ENCODE measurements at places on chromosomes 6 and 20.

DNA sequence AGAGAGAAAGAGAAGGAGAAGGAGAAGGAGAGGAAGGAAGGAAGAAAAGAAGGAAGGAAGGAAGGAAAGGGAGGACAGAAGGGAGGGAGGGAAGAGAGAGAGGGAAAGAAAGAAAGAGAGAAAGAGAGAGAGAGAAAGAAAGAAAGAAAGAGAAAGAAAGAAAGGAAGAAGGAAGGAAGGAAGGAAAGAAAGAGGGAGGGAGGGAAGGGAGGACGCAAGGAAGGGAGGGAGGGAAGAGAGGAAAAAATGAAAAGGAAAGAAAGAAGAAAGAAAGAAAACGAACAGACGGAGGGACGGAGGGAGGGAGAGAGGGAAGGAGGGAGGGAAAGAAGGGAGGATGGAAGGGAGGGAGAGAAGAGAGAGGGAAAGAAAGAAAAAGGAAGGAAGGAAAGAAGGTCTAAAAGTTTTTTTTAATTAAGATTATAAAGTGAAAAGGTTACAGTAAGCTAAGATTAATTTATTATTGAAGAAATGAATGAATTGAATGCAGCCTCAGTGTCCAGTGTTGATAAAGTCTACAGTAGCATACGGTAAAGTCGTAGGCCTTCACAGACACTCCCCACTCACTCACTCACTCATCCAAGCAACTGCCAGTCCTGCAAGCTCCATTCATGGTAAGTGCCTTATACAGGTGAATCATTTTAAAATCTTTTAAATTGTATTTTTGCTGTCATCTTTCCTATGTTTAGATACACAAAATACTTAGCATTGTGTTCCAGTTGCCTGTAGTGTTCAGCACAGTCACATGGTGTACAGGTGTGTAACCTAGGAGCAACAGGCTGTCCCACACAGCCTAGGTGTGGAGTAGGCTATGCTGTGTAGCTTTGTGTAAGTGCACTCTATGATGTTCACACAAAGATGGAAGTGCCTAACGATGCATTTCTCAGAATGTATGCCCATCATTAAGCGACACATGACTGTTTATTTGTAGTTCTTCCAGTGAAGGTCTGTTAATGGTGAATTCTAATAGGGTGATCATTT, 20.3 kb upstream of the ARID1B start:
- no peak for DNase-seq

DNA sequence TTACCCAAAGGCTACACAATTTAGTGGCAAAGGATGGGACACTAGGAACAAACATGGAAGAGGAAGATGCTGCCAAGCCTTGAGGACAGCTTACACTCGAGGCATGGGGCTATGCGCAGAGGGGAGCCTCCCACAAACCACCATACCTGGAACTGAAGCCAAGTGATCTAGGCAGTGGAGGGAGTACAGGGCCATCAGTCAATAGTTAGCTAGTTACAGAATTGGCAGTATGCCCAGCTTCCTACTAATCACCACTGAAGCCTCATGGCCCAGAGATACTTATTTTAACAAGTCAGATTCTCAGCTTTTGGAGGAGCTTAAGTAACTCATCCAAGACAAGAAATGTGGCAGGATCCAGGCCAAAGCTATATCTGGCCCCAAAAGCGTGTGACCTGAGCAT, 226.6 kb upstream of the MOCS1 start:
- no peak for DNase-seq

GRCh38 chr20:24701027-24701426, 231.6 kb downstream of the SYNDIG1 start:
- no peak for DNase-seq

DNA sequence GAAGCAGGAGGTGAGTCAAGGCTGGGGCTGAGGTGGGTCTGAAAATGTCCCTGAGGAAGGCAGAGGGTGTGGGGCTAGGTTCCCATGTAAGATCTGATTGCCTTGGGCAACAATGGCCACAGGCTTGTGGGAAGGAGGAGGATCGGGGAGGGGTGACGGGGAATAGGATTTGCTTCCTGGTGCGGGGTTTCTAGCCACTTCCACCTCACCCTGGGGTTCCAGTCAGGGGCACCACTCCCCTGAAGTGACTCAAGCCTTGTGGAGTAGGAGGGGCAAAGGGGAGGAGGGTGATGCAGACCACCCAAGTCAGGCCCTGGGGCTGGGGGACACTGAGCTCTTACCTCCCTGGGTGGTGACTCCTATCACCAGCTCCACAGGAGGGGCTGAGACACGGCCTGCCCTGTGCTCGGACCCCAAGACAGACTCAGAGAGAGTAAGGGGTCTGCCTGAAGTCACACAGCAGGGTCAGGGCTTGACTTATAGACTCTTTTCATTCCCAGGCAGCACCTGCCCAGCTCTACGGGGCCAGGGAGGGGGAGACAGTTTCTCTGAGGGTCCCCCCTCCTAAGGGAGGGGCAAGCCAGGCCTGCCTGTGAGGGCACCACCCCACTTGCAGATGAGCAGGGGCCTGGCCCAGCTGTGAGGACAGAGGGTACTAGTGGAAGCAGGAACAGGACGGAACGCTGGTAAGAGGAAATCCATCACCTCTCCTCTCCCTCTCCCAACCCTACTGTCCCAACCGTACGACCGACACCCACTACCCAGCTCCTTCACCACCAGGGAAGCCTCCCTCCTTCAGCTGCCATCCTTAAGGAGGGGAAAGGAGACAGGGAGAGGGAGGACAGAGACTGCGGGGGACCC, 12.4 kb upstream of the SPDEF start:
- DNase-seq, result no peak

DNA sequence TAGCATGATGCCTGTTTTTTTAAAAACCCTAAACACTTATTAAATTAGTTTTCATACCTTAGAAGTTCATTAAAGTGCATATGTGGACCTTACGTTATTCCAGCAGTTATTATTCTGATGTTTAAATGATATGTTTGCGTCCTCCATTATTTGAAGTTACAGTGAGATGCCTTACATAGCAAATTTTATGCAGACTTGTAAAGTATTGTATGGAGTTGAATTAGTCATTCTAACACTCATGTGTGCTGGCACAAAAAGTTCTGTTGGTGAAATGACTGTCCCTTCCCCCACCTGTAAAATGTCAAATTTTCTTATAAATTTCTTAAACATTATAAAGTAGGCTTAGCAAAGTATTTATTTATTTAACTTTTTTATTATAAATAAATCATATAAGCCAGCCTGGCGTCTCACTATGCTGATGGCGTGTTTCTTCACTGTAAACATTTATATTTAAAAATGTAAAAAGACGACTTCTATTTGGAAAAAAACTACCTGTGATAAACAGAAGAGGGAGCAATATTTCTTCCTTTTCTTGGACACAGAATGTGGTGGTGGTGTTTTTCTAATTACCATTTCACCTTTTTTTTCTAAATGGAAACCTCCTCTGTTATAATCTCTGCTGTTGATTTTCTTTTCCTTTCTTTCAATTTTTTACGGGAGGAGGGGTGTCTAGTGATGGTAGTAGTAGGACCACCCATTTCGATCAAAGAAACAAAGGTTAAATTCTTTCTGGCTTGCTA, 155.4 kb downstream of the RFPL4B start:
- no peak for DNase-seq

GRCh38 chr6:87421576-87421975, 13.8 kb downstream of the CFAP206 start:
- no peak for DNase-seq

- DNase-seq, result no peak
These were observed 101.1 kb downstream of the CDK19 start for GRCh38 chr6:110714143-110714542.

DNA sequence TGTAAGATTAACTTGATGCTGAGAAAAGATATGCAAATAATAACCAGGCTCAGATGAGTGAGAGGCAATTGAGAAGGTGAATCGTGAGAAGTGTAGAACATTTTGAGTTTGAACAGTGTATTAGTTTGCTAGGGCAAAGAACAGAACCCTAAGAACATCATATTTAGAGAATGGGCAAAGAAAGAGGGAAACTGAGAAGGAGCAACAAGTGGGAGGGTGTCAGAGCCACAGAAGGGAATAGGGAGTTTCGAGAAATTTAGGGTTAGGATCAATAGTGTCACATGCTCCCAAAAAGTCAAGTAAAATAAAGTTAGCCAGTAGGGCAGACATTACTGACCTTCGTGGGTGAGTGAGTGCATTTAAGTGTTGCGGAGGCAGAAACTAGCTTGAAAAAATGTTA, 5.5 kb upstream of the FAXC start:
- no peak for DNase-seq

GRCh38 chr20:53839423-53840176, 230.8 kb downstream of the BCAS1 start:
- DNase-seq, result no peak

DNA sequence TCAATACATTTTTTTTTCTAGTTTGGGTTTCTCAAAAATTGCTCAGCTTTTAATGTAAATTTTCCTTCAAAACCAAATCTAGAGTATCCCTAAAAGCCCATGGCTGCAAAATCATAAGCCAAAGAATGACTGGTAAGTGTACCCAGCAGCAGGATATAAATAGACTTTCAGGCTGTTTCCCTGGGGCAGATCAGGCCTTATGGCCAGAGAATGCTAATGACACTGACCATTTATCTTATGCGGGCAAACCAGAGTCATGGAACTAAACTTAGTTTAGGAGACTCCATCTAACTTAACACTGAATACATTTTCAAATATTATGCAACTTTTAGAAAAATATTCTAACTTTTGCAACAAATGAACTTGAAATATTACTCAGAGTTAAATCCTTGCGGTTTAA, 7.4 kb downstream of the OSER1 start:
- DNase-seq, result no peak

GRCh38 chr20:16599257-16599656, 26.0 kb upstream of the KIF16B start:
- no peak for DNase-seq

DNA sequence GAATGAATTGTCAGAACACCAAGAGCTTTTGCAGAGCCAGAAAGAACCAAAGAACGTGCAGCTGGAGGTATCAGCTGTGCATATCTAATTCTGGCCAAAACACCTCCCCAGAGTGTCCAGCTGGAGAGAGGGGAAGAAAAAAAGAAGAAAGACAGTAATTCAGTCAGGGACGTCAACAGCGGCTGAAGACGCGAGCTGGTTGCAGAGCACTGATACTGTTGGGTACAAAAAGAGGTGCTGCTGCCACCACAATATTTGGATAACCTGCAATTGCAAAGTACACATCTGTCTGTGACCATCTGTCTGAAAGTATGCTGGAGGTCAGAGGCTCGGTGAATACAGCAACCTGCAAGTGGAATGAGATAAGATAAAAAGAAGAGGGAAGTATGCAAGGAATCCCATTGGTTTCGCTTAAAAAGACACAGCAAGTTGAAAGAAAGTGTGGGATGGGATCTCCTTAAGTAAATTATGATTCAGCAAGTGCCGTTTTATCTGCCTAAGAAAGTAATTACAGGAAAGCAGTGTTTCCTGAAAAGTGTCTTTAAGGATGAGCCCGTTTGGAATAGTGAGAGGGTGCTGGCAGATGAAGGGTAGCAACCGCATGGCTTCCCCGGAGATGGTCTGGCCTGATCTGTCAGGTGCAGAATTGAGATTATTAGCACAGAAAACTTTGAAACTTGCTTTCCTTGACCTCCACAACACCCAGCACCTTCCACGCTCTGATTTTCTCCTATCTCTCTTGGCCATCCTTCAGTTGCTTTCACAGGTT, 189.9 kb upstream of the PRDM1 start:
- DNase-seq, result no peak

DNA sequence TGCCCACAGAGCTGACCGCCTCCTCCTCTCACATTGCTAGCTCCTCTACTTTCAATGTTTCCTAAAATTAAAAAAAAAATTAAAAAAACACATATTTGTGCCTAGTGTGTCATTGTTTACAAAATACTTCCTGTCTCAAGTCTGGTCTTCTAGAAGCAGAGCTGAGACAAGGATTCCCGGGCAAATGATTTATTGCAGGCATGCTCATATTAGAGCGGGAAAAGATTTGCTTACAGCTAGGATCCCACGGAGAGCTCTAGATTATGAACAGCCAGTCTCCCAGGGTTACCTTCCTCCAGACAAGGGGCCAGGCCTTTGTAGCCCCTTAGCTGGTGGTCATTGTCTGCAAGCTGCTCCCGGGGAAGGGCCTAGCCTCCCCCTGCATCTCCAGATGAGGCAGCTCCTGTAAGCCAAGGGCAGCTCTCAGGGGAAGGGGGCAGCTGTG, 9.4 kb downstream of the PACSIN1 start:
- no peak for DNase-seq

DNA sequence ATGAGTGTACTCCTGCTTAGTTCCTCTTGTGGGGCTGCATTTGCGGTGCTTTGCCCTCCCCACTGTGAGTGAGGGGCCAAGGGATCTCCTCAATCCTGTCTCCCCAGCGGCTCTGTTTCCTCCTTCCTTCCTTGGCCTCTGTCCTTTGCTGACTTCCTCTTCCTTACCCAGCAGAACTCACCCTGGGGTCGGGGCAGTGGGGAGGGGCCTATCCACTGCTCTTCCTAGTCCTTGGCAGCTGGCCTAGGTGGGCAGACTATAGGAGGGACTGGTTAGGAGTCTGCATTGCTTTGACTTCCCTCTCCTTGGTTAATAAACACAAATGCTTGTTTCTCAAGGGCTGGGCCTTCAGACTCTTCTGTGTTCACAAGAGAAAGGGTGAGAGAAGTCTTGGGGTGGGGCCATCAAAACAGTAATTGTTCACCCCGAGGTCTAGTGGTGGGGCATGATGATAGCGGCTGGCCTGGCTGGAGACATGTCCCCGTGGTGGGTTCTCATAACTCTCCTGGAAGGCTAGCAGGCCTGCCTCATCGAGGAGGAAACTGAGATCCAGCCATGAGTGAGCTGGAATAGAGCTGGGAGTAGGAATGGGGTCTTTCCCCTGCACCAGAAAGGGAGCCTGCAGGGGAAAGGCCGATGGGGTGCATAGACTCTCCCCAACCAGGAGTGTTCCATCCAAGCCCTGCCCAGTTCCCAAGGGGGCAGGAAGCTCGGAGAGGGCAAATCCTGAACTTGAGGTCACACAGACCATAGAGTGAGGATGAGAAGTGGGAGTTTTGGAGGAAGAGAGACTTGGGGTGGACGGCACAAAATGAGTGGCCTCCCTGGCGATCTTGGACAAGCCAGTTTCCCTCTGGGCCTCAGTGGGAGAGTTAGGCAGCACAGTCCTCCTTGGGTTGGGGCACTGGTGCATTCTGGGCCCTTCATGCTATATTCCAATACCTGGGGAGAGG, 12.7 kb downstream of the FAM110A start:
- DNase-seq, result no peak

GRCh38 chr6:137414599-137414998, 79.6 kb downstream of the OLIG3 start:
- no peak for DNase-seq

DNA sequence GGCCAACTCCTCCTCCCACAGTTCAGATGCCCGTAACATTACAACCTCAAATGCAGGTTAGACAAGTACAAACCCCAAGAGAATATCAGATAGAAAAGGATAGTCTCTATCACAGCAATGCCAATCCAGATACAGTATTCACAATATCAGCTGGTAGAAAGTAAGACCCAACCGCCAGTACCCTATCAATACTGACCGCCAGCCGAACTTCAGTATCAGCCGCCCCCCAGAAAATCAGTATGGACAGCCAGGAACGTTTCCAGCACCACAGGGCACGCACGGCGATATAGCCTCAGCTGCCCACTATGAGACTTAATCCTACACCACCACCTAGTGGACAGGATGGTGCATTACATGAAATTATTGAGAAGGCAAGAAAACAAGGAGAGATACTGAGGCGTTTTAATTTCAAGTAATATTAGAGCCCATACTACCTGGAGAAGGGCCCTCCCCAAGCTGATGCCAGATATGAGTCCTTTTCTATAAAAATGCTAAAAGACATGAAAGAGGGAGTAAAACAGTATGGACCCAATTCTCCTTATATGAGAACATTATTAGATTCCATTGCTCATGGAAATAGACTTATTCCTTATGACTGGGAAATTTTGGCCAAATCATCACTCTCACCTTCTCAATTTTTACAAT, 17.6 kb upstream of the EIF2S2 start:
- peak; percentile 91 for DNase-seq

All from SW 1271 (cell line).